ENCODE measurements at places on chromosomes 2 and 18. TPM values are rescaled to one million over a fixed set of nuclear protein-coding genes. Genes with fewer than 3 reads are reported as not detected.

Gene FBXO41
- 0.92 TPM for total RNA-seq

Gene CYRIA
- 1.3 TPM for total RNA-seq

Gene ELOA2
- total RNA-seq: not detected

Gene NEB
- total RNA-seq: 1.7 TPM

Gene ANTXR1
- 13.9 TPM for total RNA-seq

Gene FEV
- not detected for total RNA-seq

Gene C1QL2
- total RNA-seq: not detected

Gene MC5R
- total RNA-seq: 0.28 TPM

Gene TLX2
- total RNA-seq: not detected

Gene REG3G
- not detected for total RNA-seq

Gene ALPG
- total RNA-seq: not detected
